ENCODE measurements at places on chromosomes 11 and 22.

DNA sequence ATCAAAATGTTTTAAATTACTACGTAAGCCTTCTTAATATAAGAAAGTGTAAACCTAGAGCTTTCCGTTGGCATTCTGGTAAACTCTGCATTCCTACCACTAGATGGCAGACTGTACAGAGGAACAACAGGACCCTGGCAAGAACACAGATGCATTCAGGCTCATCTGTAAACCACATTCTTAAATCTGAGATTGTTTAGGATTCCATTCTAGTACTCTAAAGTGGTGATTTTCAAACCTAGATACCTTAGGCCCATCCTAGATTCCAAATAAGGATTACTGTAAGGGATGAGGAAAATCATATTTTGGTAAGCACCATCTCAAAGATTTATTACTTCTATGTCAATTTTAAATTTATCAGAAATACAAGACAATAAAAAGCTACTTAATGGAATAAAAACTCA, 26.9 kb downstream of the PICALM start:
- peak; percentile 87 for DNase-seq

GRCh38 chr11:107218123-107219013, 200.1 kb upstream of the GUCY1A2 start:
- no peak for DNase-seq

DNA sequence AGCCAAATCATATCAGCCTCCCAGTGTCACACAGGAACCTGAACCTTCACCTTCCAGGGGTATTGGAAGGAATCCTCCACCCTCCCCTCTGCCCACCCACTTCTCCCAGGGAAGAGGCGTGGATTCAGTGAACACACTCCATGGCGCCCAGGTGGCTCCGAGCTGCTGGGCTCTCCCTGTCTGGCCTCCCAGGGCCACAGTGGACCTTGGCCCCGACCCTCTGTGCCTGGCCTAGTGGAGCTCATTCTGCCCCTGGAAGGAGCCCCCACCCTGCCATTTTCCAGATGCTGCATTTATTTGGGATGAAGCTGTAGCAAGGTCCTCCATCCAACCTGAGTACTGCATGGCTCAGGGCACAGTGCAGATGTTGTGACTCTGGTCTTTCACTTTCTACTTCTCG, 1340.1 kb downstream of the TBC1D22A start:
- no peak for DNase-seq

DNA sequence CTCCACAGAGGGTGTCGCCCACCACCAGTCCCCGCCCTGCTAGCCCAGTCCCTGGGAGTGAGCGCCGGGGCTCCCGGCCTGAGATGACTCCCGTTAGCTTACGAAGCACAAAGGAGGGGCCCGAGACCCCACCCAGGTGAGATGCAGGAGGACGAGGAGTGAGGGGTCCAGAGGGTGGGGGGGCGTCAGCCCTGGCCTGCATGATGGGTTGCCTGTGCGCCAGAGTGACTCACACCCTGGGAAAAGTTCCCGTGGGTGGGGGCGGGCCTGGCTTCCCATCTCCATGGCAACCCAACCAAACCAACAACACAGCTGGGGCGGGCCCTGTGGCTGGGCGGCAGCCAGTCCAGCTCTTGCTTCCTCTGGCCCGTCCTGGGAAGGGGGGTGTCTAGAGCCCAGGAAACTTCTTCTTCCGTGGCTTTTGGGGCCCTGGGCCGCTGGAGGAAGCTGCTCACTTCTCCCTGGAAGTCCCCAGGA, 4.5 kb downstream of the GAS2L1 start:
- peak; percentile 96 for DNase-seq

GRCh38 chr11:124938206-124938765, 2.4 kb upstream of the HEPACAM start:
- peak; percentile 34 for DNase-seq

DNA sequence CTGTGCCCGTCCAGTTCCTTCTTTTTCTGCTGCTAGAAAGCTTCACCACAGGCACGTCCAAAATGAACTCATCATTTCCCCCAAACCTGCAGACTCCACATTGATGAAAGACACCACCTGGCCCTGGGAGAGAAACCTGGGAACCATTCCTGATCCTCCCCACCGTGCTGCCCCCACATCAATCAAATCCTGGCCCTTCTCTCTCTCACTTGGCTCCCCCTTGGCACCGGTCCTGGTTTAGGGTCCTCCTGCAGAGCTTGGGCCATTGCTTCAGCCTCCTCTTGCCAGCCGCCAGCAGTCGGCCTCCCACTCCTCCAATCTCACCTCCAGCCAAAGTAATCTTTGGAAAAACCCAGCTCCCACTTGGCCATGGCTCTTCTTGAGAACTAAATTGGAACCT, 38.5 kb downstream of the RIBC2 start:
- no peak for DNase-seq

DNA sequence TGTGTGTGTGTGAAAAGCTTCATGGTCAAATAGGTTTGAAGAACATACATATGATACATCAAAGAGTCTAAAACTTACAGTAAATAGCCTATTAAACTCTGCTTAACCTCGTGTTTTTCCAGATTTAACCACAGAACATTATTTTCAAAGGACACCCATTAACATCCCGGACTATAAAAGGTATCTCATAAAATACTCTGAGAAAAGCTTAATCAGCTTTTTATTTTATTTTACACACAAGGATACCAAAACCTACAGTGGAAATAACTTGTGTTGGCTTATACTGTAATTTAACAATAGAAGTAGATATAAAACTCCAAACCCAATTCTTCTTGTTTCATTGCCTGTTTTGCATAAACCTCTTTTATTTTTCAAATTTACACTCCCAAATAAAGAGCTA, 49.8 kb upstream of the CHRNA10 start:
- no peak for DNase-seq

- DNase-seq: peak; percentile 74
These were observed 1.0 kb downstream of the CTSD start for GRCh38 chr11:1762537-1763302.

GRCh38 chr11:27153136-27153535, 112.5 kb downstream of the BBOX1 start:
- no peak for DNase-seq

DNA sequence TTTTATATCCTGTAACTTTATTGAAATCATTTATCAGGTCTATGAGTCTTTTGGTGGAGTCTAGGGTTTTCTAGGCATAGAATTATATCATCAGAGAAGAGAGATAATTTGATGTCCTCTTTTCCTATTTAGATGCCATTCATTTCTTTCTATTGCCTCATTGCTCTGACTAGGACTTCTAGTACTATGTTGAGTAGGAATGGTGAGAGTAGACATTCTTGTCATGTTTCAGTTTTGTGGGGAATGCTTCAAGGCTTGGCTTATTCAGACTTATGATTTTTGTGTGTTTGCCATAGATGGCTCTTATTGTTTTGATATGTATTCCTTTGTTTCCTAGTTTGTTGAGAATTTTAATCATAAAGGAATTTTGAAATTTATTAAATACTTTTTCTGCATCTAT, 1078.3 kb downstream of the FAM181B start:
- DNase-seq: no peak

DNA sequence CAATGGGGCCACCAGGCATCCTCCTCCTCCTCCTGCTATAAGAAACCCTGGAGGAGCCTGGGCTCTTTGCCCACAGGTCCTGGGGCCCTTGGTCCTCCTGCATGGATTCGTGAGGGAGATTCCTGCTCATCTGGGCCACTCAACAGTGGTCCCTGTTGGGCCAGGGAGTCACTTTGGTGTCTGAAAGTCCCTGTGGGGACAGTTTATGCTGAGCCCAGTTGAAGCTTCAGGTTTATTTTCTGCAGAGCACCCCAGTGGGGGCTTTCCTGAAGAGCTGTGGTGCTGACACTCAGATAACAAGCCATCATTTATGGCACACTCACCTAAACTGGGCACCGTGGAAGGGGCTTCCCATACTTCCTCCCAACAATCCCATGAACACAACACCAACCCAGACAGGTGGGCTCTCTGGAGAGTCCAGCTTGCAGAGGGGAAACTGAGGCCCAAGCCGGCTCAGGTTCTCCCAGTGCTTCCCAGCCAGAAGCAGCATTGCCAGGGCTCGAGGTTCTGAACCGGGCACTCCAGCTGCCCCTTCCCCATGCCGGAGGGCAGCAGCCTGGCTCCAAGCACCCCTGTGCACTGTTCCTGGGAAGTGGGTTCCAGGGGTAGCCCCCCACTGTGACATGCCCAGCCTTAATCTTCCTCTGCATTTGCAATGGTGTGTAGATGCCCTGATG, 91.3 kb downstream of the MYEOV start:
- DNase-seq: no peak

DNA sequence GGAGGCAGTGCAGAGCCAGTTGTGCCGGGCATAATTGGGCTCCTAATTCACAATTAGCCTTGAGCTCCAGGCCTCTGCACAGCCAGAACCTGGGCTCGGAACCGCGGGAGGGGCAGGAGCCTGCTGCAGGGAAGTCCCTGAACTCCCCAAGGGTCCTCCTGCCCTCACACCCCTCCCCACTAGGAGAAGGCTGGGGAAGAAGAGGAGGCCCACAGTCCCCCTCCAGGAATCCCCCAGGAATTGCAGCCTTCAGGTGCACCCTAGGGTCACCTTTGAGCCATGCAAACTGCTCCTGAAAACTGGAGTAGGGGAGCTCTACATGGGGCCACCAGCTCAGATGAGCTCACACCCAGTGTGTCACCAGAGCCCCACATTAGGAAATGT, 93.8 kb upstream of the LMO1 start:
- DNase-seq: no peak

DNA sequence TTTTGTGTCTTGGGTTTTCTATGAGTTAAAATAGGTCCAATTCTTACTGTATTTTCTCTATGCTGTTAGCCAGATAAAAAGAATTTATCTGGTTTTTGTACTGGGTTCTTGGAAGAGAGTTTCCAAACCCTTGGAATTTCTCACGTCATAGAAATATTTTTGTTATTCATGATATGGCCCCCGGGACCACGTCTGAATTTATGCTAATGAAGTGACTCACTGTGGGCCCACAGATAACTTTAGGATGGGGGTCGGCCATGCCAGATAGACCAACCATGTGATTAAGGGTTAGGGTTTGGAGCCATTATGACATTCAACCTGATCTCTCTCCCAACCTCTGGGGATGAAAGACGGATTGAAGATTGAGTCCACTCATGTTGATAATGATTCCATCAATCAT, 35.6 kb upstream of the DDI1 start:
- DNase-seq: no peak

GRCh38 chr22:21989049-21989448, 6.5 kb upstream of the TOP3B start:
- no peak for DNase-seq

GRCh38 chr11:45075952-45076351, 70.5 kb upstream of the PRDM11 start:
- DNase-seq: no peak

DNA sequence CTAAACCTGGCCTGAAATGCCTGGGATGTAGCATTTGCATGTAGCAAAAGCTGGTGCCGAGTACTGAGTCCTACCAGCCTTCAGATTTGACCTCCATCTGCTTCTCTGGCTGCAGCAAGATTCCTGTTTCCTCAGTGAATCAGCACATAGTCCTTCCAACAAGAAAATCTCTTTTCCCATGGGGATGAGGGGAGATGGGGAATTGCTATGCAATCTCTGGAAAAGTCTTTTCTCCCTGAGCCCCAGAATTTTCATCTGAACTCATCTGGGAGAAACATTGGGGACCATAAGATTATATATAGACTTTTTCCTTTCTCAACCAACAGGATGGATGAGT, 32.0 kb upstream of the YWHAH start:
- no peak for DNase-seq

GRCh38 chr22:46044621-46045458, 67.9 kb upstream of the WNT7B start:
- no peak for DNase-seq

DNA sequence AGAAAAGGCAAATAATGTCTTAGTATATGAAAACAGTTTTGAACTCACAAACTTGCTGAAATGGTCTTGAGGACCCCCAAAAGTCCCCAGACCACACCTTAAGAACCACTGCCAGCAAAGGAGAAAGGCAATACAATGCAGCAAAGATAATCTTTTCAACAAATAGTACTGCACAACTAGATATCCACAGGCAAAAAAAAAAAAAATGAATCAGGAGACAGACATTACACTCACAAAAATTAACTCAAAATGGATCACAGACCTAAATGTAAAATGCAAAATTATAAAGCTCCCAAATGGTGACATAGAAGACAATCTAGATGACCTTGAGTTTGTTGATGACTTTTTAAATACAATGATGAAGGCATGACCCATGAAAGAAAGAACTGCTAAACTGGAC, 8.3 kb downstream of the PICALM start:
- no peak for DNase-seq

DNA sequence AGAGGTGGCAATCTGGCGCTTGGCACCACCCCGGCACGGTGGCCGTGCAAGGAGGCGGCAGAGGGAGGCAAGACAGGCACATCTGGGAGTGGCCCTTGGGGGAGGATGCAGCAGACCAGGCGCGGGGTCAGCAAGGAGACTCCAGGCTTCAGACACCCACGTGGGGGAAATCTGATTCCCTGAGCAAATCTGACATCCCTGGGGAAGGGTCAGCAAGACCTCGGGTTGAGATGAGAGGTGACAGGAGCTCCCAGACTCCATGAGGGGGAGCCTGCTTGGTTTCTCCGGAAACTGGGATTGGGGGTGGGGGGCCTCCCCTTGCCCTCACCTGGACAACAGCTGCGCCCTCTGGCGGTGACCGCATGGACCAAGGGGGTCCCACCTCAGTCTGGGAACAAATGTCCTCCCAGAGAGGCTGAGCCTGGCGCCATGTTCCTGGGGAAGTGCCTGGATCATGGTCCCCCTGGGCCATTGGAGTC, 4.0 kb upstream of the RCOR2 start:
- DNase-seq: no peak

DNA sequence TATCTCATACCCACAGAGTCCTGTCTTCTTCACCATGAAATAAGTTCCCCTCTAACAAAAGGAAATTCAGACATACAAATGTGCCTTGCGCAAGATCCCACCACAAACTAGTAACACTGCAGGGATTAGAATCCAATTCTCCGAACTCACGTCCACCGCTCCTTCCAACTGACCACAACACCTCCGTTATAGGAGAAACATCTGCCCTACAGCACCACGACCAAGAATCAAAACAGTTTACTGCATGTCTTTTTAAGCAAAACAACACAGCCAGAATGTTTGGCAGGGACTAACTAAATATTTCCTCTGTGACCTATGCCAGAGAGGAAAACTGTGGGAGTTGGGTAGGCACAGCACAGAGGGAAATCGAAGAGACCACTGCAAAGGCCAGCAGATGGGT, 72.7 kb upstream of the AKIP1 start:
- DNase-seq: no peak

DNA sequence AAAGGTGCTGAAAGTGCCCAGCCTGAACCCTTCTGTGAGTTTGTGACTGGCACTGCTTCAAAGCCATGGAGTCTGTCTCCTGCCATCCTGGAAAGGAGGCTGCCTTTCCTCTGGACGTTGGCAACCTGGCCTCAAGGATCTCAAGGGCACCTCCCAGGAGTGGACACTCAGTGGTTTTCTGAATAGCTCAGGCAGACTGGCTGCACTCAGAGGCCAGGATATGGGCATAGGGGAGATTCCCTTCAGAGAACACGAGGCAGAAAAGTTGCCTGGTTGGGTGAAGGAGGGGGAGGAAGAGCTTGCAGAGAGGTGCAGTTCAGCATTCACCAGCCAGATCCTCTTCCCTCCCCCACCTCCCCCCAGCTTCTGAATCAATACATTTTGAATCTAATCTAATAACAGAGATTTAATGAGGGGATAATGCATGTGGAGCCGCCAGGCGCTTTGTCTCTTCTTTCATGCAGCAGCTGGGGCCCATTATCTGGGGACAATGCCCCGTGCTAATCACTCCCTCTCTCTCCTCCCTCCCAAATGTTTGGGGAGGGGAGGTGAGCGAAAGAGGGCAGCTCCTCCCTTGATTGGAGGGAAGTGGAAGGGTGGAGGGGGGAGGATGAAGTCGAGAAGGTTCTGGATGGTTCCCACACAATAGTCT, 17.7 kb downstream of the HTR3A start:
- no peak for DNase-seq

Data from epithelial cell of esophagus (primary cell).